Endothelial cell of umbilical vein (primary cell): ENCODE measurements at places on chromosomes 1 and 21. TPM values are rescaled to one million over a fixed set of nuclear protein-coding genes. Genes with fewer than 3 reads are reported as not detected.

DNA sequence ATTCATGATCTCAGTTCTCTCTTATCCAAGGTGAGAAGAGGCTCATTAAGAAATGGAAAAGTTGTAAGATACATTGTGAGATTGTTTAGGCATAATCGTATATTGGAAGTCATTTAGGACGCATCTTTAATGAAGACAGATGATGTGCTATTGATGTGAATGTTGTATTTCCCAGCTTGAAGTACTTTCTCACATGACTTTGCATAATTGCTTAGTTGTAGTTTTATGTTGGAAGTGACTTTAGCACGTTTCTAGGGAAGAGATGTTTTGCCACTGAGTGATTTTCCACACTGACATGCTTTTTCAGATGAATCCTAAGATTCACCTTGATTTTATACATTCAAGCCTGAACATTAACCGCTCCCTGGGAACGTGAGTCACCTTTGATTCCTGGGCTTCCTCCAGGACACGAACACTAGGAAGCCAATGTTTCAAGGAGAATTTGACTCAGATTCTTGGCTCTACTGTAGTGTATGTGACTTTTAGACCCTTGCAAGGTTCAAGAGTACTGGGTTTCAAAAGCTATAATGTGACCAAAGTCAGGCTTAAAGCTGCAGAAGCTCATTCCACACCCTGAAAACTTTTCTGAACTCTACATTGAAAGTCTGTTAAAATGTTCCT is 27.9 kb downstream of the ANGEL2 start:
- DNase-seq, result no peak
- no peak overlapping the region for H3K27ac ChIP-seq
- H3K27me3 ChIP-seq, result no peaks in the 10 kb centered on the region
- no peak overlapping the region for H3K4me3 ChIP-seq
- H3K4me1 ChIP-seq, result no peaks in the 10 kb centered on the region

DNA sequence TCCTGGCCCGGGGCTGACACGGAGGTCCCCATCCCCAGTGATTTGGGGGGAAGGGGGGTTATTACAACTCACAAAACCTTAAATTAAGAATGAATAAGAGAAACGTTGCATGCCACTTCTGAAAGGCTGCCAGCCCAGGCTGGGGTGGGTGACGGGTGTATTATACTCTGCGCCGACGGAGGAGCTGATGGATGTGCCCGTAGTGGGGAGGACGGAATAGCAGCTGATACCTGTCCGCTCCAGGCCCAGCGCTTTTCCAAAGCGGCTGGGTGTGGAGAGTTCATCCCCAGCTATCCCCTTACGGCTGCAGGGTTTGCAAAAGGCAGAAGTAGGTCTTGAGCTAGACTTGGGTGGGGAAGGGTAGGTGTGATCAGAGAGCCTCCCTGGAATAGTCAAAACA is 63.8 kb upstream of the CASZ1 start:
- H3K4me1 ChIP-seq, result no peaks in the 10 kb centered on the region
- H3K27ac ChIP-seq, result no peak overlapping the region
- peaks cover 5% of the 10 kb centered on the region for H3K27me3 ChIP-seq
- no peak for DNase-seq

The USF1 gene
- 56.7 and 57.9 TPM in 2 replicates for total RNA-seq

DNA sequence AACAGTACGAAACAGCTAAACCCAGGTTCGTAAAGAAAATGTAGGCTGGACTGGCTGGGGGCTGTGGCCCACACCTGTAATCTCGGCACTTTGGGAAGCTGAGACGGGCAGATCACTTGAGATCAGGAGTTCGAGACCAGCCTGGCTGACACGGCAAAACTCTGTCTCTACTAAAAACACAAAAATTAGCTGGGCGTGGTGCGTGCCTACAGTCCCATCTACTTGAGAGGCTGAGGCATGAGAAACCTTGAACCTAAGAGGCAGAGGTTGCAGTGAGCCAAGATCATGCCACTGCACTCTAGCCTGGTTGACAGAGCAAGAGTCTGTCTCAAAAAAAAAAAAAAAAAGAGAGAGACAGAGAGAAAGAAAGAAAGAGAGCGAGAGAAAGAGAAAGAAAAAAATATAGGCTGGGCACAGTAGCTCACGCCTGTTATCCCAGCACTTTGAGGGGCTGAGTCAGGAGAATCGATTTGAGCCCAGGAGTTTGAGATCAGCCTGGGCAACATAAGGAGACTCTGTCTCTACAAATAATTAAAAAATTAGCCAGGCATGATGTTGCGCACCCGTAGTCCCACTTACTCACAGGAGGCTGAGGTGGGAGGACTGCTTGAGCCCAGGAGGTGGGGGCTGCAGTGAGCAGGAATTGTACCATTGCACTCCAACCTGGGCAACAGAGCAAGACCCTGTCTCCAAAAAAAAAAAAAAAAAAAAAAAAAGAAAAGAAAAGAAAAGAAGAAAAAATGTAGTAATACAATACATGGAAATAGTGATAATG is 35.7 kb downstream of the CAPZB start:
- DNase-seq, result no peak
- peaks cover 50% of the 10 kb centered on the region for H3K4me1 ChIP-seq
- peak overlapping the region; percentile 68 for H3K27ac ChIP-seq
- no peaks in the 10 kb centered on the region for H3K27me3 ChIP-seq
- no peaks in the 10 kb centered on the region for H3K36me3 ChIP-seq
- H3K4me3 ChIP-seq, result no peak overlapping the region

DNA sequence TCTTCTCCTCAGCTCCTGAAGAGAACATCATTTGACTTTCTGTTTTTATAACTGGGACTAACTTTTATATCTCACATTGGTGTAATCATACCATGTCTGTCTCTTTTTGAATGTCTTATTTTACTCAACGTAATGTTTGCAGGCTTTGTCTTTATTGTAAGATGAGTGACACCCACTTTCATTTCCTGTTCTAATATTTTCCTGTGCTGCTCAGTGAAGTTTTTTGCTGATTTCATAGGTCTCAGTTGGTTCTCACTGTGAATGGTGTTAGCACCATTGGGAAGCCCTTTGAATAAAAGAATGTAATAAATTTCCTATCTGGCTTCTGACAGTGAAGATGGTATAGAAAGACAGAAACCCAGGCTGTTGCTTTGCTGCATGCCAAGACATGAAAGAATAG is 84.0 kb downstream of the RAVER2 start:
- H3K27ac ChIP-seq, result no peak overlapping the region
- no peak for DNase-seq
- peaks cover 6% of the 10 kb centered on the region for H3K4me1 ChIP-seq
- no peak overlapping the region for H3K4me3 ChIP-seq
- peaks cover 3% of the 10 kb centered on the region for H3K36me3 ChIP-seq
- no peaks in the 10 kb centered on the region for H3K27me3 ChIP-seq
